Effector memory CD4-positive, alpha-beta T cell (primary cell): ENCODE measurements at places on chromosomes 3 and 15.

- H3K4me1 ChIP-seq: peaks cover 5% of the 10 kb centered on the region
- H3K36me3 ChIP-seq: peaks cover 29% of the 10 kb centered on the region
- no peak for DNase-seq
- H3K27ac ChIP-seq: no peak overlapping the region
- H3K27me3 ChIP-seq: no peaks in the 10 kb centered on the region
These were observed 125.1 kb downstream of the PLCL2 start for GRCh38 chr3:17009826-17010225.

GRCh38 chr3:190305406-190305805 is 16.8 kb downstream of the CLDN1 start:
- H3K27me3 ChIP-seq: no peaks in the 10 kb centered on the region
- no peaks in the 10 kb centered on the region for H3K36me3 ChIP-seq
- no peak for DNase-seq
- no peak overlapping the region for H3K27ac ChIP-seq
- H3K4me1 ChIP-seq: no peaks in the 10 kb centered on the region
- no peak overlapping the region for H3K4me3 ChIP-seq

GRCh38 chr15:38378161-38378560 is 75.8 kb upstream of the FAM98B start:
- no peak overlapping the region for H3K4me3 ChIP-seq
- H3K4me1 ChIP-seq: no peaks in the 10 kb centered on the region
- no peak overlapping the region for H3K27ac ChIP-seq
- H3K36me3 ChIP-seq: no peaks in the 10 kb centered on the region
- no peaks in the 10 kb centered on the region for H3K27me3 ChIP-seq

GRCh38 chr3:42441791-42442190 is 31.4 kb upstream of the LYZL4 start:
- no peak for DNase-seq
- H3K4me3 ChIP-seq: no peak overlapping the region
- no peaks in the 10 kb centered on the region for H3K36me3 ChIP-seq
- no peaks in the 10 kb centered on the region for H3K4me1 ChIP-seq

- no peak for DNase-seq
- no peaks in the 10 kb centered on the region for H3K4me1 ChIP-seq
- H3K4me3 ChIP-seq: no peak overlapping the region
These were observed 159.8 kb upstream of the PPP2R3A start for GRCh38 chr3:135805752-135806151.

- H3K36me3 ChIP-seq: no peaks in the 10 kb centered on the region
- H3K4me1 ChIP-seq: peaks cover 51% of the 10 kb centered on the region
- no peak for DNase-seq
- H3K27ac ChIP-seq: no peak overlapping the region
- H3K27me3 ChIP-seq: no peaks in the 10 kb centered on the region
These were observed 9.8 kb downstream of the MSL2 start for GRCh38 chr3:136186344-136186743.

- H3K27ac ChIP-seq: no peak overlapping the region
- H3K4me1 ChIP-seq: no peaks in the 10 kb centered on the region
- H3K27me3 ChIP-seq: no peaks in the 10 kb centered on the region
- no peak overlapping the region for H3K4me3 ChIP-seq
- H3K36me3 ChIP-seq: no peaks in the 10 kb centered on the region
These were observed 22.8 kb upstream of the ARHGEF26 start for GRCh38 chr3:154098376-154098775.

GRCh38 chr15:70199540-70200410 is 102.1 kb upstream of the TLE3 start:
- no peaks in the 10 kb centered on the region for H3K36me3 ChIP-seq
- H3K27ac ChIP-seq: no peak overlapping the region
- H3K4me1 ChIP-seq: peaks cover 3% of the 10 kb centered on the region
- DNase-seq: no peak
- no peaks in the 10 kb centered on the region for H3K27me3 ChIP-seq
- H3K4me3 ChIP-seq: no peak overlapping the region

DNA sequence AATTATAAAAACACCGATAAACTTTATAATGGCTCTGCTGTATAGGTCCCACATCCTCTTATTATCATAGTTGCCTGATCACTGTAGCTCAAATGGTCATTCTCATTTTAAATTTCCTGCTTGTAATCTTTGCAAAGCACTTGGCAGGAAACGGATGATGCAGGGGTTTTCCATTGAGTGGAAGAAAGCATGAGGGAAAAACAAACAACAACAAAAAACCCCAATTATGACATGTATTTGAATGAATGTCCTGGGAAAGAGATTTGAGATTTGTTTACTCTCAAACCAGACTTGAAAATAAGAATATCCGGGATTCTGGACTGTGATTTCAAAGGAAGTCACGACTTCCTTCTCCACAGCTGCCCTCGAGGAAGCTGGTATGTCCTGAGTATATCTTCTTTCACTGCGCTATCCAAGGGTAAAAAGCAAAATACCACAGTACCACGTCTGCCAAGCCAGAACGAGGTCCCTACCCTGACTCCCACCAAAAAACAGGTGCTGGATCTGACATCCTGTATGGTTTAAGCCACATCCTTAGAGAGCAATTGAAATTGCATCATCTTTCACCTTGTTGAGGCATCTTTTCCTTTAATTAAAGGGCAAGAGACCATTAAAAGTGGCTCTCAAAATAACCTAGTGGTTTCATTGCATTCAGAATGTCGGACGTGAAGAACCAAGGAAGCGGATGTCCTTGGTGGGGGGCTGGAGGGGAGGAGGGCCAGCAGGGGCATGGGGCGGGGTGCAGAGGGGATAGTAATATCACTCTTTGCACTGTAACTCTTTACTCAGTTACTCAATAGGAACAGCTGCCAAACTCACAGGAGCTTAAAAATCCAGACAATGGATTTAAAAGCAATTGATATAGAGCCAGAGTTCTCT is 13.5 kb upstream of the TIPIN start:
- peak overlapping the region; percentile 64 for H3K27ac ChIP-seq
- peaks cover 6% of the 10 kb centered on the region for H3K4me1 ChIP-seq
- H3K4me3 ChIP-seq: peak overlapping the region; percentile 38
- no peak for DNase-seq

- H3K36me3 ChIP-seq: no peaks in the 10 kb centered on the region
- no peak overlapping the region for H3K4me3 ChIP-seq
- H3K27ac ChIP-seq: no peak overlapping the region
These were observed 25.4 kb downstream of the ALDH1A2 start for GRCh38 chr15:58040150-58040549.

DNA sequence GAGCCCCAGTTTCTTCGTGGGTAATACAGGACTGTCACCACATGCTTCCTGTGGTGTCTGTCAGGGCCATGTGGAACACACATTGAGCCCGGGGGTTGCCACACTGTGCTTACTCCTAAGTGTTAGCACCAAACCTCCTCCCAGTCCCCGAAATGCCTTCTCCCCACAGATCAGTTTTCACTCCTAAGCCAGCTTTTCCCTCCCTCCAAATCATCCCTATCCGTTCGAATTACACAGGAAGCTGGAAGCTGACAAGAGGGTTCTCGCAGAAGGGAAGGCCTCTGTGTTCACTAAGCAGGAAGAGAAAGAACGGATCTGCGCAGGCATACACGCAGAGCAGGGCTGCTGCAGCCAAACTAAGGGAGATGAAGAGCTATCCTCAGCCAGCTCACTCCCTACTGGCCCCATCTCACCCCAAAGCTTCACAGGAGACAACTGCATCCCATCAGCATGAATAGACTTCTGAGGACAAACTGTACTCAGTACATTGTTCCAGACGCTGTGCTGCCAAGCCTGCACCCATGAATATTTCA is 32.3 kb downstream of the XXYLT1 start:
- no peaks in the 10 kb centered on the region for H3K27me3 ChIP-seq
- no peak overlapping the region for H3K27ac ChIP-seq
- H3K4me3 ChIP-seq: no peak overlapping the region
- no peaks in the 10 kb centered on the region for H3K36me3 ChIP-seq
- no peaks in the 10 kb centered on the region for H3K4me1 ChIP-seq
- DNase-seq: no peak

GRCh38 chr3:171497468-171497867 is 37.3 kb upstream of the TNIK start:
- no peaks in the 10 kb centered on the region for H3K27me3 ChIP-seq
- H3K4me3 ChIP-seq: no peak overlapping the region

- H3K27ac ChIP-seq: no peak overlapping the region
- H3K4me3 ChIP-seq: no peak overlapping the region
- H3K4me1 ChIP-seq: no peaks in the 10 kb centered on the region
- no peak for DNase-seq
- H3K36me3 ChIP-seq: no peaks in the 10 kb centered on the region
These were observed 827.6 kb upstream of the CFAP20DC start for GRCh38 chr3:59877263-59878037.

DNA sequence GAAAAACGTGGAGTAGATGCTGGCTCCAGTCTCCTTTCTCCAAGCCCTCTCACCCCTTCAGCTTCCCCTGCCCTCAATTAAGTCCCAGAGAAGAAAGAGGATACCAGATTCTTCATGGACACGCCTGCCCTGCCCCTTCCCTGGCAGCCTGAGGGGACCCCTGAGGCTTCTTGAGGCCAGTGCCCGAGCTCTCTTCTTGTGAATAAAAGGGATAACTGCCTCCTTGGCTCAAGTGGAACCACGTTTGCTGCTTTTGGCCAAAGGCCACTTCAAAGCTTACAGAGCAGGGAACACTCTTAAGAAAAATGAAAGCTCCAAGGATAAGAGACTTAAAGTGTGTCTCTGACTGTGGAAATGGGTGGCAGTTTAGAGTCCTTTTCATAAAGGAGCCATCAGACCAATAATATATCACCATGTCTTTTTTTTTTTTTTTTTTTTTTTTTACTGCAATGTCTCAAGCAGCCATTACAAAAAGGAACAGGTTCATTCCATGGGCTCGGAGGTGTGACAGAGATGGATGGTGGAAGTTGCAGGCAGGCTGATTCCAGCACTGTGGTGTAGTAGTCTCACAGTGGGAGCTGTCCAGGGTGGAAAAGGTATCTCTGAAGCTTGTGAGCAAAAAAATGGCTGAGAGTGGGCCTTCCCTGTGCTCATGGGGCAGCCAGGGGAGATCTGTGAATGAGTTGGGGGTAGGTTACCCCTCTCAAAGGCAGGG is 108.8 kb downstream of the SEMA5B start:
- no peak for DNase-seq
- H3K27me3 ChIP-seq: peaks cover 5% of the 10 kb centered on the region
- no peak overlapping the region for H3K27ac ChIP-seq
- H3K36me3 ChIP-seq: no peaks in the 10 kb centered on the region
- peaks cover 7% of the 10 kb centered on the region for H3K4me1 ChIP-seq

GRCh38 chr3:23834082-23834870 is 28.5 kb downstream of the UBE2E1 start:
- no peak for DNase-seq
- no peak overlapping the region for H3K4me3 ChIP-seq
- H3K27me3 ChIP-seq: no peaks in the 10 kb centered on the region
- H3K27ac ChIP-seq: no peak overlapping the region

DNA sequence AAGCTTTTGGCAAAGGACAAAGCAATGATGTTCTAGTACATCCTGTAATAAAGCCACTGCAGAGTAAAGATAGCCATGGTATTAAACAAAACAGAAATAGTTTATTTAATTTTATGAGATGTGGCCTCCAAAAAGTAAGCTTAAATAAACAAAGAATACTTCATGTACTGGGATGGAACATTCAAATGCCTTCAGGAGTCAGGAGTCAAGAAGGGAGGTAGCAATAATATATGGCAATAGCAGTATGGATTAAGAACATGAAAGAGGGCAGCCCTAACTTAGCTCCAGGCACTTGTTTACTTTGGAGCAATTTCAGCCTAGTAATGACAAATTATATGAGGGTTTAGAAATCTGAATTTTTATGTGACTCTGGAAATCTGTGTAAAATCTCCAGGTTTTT is 343.9 kb upstream of the THRB start:
- H3K27ac ChIP-seq: no peak overlapping the region
- no peaks in the 10 kb centered on the region for H3K4me1 ChIP-seq
- no peaks in the 10 kb centered on the region for H3K36me3 ChIP-seq
- H3K4me3 ChIP-seq: no peak overlapping the region
- H3K27me3 ChIP-seq: no peaks in the 10 kb centered on the region

DNA sequence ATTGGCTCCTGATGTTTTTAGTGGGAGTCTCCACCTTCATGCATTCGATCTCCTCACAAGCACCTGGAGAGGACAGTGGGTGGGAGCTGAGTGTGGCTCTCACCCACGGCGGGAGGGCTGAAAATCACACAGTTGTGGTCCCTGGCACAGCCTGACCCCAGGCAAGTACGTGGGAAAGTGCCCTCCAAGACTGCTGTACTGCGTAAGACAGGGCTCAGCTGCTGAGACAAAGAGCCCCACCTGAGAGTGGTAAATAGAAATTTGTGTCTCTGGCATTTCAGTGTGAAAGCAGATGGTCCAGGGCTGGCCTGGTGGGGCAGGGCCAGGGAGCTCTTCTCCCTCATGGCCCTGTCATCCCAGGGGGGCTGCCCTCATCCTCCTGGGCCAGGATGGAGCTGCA is 77.4 kb upstream of the IQSEC1 start:
- H3K36me3 ChIP-seq: no peaks in the 10 kb centered on the region
- no peak for DNase-seq
- peaks cover 4% of the 10 kb centered on the region for H3K27me3 ChIP-seq
- no peak overlapping the region for H3K27ac ChIP-seq
- H3K4me1 ChIP-seq: no peaks in the 10 kb centered on the region
- H3K4me3 ChIP-seq: no peak overlapping the region

- peaks cover 3% of the 10 kb centered on the region for H3K27me3 ChIP-seq
- H3K4me3 ChIP-seq: no peak overlapping the region
- no peaks in the 10 kb centered on the region for H3K4me1 ChIP-seq
These were observed 19.2 kb upstream of the MFGE8 start for GRCh38 chr15:88932271-88932874.

DNA sequence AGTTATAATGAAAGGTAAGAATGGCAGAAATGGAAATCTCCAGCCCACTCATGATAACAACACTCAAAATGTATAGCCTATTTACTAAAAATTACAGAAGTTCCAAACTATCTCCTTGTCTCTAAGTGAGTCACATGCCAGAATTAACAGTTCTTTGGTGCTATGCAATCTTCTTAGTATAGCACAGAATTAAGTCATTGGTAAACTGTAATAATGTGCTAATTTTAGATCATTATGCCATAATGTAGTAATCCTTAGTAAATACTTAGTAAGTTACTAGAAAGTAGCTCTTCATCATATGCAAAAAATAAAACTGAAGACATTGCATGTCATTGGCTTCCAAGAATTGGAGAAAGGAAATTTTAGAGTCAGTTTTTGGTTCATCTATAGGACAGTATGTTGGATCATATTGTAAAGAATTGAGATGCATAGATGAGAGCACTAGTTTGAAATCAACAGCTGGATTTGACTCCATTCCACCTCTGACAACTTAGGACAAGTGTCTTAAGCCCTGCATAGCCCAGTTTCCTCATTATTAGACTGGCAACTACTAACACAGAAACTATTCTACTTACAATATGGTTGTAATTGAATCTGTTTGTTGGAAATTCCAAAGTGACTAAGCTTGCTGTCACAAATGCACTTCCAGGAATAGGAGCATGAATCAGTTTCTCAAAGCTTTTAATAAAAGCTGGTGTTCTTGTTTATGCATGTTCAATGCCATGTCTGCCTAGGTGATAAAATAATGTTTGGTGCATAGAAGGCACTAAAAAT is 40.1 kb upstream of the CD47 start:
- H3K4me3 ChIP-seq: no peak overlapping the region
- H3K4me1 ChIP-seq: peaks cover 51% of the 10 kb centered on the region
- DNase-seq: no peak
- H3K36me3 ChIP-seq: no peaks in the 10 kb centered on the region
- no peaks in the 10 kb centered on the region for H3K27me3 ChIP-seq

- H3K27me3 ChIP-seq: no peaks in the 10 kb centered on the region
- no peak overlapping the region for H3K27ac ChIP-seq
- peaks cover 4% of the 10 kb centered on the region for H3K4me1 ChIP-seq
- H3K36me3 ChIP-seq: peaks cover 30% of the 10 kb centered on the region
- no peak overlapping the region for H3K4me3 ChIP-seq
These were observed 5.6 kb upstream of the DNAJC17 start for GRCh38 chr15:40812721-40813425.
